NCI-H2227 treated with DMSO at 0.1 percent for 48 hours (cell line): ENCODE measurements at places on chromosomes 2 and 18.

DNA sequence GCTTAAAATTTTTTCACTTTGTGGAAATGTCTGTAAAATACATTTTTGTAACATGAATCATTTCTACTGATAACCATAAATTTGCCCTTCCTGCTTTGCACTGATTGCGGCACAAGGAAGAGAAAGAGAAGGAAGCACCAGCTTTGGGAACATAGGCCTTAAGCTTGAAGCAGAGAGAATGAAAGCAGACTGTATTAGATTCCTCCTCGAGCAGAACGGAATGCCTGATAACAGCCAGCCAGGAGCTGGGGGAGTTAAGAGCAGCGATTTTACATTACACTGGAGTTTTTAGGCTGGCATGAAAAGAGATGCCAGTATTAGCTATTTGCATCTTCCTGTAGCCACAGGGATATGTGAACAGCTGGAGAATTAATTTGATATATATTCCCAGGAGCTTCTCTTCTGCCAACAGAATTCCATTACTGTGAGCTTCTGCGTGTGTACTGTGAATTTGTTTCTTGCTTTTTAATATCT lies 33.5 kb downstream of the CRIM1 start:
- DNase-seq: no peak

GRCh38 chr18:3675446-3675845 lies 225.5 kb downstream of the TGIF1 start:
- no peak for DNase-seq

- peak; percentile 20 for DNase-seq
Measured at GRCh38 chr2:72695676-72696075, 130.2 kb downstream of the EXOC6B start.

GRCh38 chr2:3447789-3448317 lies 68.4 kb downstream of the TRAPPC12 start:
- no peak for DNase-seq

DNA sequence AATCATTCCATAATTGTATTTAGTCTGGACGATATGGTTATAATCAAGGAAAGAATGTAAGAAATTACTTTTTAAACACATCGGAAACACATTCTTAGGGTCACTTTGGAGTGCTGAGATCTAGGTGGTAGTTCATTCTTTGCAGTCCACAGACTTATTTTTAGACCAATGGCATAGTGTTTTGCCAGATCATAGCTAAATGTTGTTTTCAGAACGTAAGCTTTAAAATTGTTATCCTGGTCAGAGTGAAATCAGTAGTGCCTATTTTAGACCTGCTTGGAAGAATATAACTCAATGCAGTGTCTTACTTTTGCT lies 4.3 kb downstream of the MYL12A start:
- no peak for DNase-seq

DNA sequence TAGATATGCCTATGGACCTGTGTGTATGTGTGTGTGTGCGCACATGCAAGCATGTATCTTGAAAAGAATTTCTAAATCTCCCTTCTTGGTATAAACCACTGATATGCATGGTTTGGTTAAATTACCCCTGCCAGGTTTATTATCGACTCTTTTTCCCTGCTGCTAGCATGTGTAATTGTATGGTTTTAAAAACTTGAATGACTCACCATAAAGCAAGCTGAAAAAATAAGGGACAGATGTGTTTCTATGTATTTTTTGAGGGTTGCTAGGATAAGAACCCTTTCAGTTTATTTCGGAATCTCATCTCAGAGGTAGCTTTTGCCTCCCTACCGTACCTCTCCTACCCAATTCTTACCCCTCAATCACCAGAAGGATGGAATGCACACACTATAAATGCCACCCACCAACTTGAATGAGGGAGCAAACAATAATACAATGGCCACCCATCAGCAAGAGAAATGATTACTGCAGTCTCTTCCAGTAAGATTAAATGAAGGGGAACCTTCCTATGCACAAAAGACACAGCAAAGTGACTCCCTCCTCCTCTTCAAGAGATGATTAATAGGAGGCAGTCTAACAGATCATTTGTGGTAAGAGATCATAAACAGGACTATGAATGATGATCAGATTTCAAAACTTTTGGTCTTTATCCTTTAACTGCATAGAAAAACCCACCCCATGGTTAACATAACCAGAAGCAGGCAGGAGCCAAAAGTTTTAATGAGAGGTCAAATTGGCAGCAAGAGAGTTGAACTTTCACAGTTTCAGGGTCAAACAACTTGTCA lies 357.2 kb downstream of the SATB2 start:
- peak; percentile 91 for DNase-seq

GRCh38 chr2:30439879-30440278 lies 7.2 kb upstream of the LCLAT1 start:
- no peak for DNase-seq

DNA sequence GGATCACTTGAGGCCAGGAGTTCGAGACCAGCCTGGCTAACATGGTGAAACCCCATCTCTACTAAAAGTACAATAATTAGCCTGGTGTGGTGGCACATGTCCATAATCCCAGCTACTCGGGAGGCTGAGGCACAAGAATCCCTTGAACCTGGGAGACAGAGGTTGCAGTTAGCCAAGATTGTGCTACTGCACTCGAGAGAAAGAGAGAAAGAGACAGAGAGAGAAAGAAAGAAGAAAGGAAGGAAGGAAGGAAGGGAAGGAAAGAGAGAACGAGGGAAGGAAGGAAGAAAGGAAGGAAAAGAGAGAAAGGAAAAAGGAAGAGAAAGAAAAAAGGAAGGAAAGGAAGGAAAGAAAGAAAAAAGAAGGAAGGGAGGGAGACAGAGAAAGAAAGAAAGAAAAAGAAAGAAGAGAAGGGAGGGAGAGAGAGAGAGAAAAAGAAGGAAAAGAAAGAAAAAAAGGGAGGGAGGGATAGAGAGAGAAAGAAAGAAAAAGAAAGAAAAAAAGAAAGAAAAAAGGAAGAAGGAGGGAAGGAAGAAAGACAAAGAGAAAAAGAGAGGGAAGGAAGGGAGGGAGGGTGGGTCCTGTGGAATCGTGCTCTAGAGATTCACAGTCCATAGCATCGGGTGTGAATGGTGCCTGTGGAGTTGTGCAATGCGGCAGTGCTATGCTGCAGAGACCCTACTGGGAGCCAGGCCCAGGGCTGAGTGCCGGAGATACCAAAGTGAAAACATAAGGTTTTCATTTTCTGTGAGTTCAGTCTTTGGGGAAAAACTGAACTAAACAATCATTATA lies 4.6 kb upstream of the SDC1 start:
- DNase-seq: no peak

DNA sequence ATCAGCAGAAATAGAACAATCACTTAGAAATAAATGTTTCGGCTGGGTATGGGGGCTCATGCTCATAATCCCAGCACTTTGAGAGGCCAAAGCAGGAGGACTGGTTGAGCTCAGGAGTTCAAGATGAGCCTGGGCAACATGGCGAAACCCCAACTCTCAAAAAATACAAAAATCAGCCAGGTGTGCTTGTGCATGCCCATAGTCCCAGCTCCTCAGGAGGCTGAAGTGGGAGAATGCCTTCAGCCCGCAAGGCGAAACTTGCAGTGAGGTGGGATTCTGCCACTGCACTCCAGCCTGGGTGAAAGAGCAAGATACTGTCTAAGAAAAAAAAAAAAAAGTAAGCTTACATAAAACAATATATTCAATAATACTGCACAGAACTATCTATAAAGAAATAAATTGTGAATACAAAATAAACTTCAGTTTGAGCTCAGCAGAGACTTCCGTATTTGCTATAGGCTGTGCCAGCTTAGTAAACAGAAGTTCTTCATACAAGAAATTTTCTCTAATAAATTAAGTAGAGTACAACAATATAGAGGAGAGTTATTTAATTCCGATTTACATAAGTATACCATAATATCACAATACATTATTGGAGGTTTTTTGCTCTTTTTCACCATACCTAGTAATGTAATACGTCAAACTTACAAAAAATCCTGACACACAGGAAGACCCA lies 43.6 kb downstream of the SRBD1 start:
- no peak for DNase-seq

- DNase-seq: no peak
Measured at GRCh38 chr2:222738809-222739208, 67.4 kb downstream of the MOGAT1 start.

DNA sequence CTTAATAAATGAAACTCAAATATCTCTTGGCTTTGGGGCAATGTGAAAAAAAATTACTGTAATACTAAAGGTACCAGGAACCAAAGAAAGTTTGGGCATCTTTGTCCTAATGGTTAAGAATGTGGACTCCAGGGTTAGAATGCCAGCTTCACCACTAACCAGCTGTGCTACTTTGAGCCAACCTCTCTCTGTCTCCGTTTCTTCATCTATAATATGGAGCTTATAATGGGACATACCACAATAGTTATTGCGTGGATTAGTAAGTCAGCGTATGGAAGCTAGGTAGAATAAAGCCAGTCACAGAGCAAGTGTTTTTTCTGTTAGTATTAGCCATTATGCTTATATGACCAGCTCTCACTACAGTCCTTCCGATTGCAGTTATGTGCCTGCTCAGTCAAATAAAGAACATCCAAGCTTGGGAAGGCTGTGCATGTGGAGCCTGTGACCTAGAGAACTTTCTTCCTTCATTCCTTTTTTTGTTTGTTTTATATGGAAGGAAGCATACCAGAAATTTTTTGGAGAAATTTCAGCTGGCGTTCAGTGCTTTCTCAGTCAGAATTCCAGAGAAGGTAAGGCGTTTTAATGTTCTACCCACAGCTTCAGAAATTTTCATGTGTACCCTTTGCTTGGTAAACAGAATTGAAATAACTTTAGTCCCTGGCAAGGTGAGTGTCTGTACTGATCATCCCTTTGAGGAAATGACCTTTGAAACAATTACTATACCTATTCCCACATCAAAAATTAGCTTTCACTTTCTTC lies 114.0 kb upstream of the RND3 start:
- no peak for DNase-seq

GRCh38 chr2:65626831-65627230 lies 194.4 kb upstream of the SPRED2 start:
- no peak for DNase-seq

DNA sequence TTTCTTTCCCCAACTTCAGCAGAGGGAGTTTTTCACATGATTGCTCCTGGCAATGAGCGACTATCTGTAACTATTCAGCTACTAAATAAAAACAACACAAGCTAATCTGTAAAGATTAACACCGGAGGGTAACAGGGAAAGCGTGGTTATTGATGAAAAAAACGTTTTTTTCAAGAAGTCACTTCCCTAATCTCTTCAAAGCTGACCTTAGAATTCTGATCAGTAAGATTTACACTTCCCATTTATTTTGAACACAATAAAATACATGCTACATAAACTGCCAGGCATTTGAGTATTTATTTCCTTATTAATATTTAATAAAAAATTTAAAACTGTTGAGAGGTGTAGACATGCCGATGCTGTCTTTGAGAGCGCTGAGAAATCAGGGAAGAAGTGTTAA lies 207.4 kb upstream of the HDAC4 start:
- no peak for DNase-seq

DNA sequence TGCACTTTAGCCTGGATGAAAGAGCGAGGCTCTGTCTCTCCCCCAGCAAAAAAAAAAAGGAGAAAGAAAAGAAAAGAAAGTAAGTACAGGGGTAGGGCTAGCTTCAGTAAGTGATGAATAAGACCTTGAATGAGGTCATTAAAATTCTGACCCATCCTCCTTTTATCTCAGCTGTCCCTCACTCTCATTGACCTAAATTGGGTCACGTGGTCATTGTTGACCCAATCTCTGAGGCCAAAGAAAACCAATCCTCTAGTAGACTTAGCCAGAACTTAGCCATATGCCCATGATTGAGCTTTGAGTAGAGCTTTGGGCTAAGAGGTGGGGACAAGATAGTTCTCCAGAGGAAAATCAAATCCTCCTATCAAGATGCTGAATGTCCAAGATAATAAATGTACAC lies 149.3 kb downstream of the PDE11A start:
- DNase-seq: no peak

GRCh38 chr2:207970147-207970825 lies 55.0 kb downstream of the PLEKHM3 start:
- DNase-seq: peak; percentile 99
